Stimulated activated CD4-positive, alpha-beta T cell treated with anti-CD3 and anti-CD28 coated beads, Interleukin-4, amount 100 ng/mL, for 4 hours (primary cell): ENCODE measurements at places on chromosomes 1 and 21.
A peak's percentile ranks its signal among the peaks of the same experiment; 100 is the strongest.

GRCh38 chr1:166924823-166925541, 48.9 kb upstream of the TADA1 start:
- no peak for DNase-seq

GRCh38 chr1:177171536-177172123, 872 bp downstream of the BRINP2 start:
- no peak for DNase-seq

DNA sequence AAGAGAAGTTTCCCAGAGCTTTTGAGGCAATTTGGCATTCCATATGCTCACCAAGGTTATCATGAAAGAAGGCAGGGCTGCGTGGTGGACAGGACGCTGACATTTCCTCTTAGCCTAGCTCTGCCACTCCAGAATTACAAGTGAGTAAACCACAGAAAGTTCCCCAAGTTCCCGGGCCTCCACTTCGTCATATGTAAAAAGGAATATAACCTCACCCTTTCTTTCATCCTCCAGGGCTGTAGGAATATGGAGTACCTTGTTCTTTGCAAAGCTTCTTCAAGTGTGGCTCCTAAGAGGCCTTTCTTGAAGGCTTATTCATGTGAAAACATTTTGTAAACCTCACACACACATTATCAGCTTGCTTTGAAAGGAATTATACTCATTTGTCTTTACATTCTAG, 210.2 kb downstream of the GREM2 start:
- no peak for DNase-seq

DNA sequence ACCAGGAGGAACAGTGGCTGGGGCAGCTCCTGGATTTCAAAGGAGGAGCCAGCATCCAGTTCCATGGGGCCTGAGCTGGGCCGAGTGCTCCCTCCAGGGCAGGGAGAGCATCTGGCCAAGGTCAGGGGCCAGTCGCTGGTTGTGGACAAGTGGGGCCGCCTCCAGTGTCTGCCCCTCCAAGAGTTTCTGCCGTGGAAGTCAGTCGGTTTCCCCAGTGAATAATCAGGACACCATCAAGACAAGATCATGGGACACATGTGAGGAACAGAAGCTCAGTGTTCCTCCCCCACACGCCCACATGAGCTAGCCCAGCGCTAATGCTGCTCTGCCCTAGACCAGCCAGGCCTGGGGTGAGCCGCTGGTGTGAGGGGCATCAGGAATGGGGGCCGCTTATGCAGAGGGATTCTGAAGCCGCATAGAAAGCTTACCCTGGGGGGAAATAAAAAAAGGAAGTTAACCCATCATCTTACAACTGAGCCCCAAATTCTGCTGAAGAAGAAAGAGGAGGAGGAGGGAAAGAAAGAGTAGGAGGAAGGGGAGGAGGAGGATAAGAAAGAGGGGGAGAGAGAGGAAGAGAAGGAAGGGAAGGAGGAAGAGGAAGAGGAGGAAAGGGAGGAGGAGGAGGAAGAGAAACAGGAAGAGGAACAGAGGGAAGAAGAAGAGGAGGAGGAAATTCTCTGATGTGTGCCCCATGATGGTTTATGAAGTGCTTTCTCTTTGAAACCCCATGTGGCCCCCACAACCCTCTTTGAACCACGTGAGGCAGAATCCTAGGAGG, 198.4 kb downstream of the MATN1 start:
- no peak for DNase-seq

DNA sequence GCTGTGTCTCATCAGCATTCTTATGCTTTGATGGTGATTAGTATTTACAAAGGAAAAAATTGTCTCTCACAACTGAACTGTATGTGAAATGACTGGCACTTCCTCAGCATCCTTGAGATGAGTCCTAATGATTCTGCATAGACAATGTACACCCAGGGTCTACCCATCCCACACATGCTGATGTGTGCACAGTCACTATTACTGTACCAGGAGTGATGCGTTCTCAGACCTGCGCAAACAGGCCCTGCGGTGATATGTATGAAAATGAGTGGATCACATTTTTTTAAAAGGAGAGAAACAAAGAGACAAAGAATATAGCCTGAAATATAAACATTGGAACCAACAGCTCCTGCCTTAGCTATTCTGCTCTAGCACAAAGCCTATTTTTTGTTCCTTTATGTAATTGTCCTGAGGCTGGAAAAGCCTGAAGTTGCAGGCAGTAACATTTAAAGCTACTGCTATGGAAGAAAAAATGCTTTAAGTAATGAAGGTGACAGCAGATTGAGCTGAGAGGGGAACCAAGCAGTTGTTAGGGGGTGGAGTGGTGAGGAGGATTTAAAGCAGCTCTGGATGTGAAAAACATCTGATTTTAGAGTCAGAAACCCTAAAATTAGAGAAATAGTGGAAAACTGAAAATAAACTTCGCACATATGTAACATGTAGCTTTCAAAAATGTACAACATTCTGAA, 5.5 kb downstream of the RCAN1 start:
- no peak for DNase-seq

DNA sequence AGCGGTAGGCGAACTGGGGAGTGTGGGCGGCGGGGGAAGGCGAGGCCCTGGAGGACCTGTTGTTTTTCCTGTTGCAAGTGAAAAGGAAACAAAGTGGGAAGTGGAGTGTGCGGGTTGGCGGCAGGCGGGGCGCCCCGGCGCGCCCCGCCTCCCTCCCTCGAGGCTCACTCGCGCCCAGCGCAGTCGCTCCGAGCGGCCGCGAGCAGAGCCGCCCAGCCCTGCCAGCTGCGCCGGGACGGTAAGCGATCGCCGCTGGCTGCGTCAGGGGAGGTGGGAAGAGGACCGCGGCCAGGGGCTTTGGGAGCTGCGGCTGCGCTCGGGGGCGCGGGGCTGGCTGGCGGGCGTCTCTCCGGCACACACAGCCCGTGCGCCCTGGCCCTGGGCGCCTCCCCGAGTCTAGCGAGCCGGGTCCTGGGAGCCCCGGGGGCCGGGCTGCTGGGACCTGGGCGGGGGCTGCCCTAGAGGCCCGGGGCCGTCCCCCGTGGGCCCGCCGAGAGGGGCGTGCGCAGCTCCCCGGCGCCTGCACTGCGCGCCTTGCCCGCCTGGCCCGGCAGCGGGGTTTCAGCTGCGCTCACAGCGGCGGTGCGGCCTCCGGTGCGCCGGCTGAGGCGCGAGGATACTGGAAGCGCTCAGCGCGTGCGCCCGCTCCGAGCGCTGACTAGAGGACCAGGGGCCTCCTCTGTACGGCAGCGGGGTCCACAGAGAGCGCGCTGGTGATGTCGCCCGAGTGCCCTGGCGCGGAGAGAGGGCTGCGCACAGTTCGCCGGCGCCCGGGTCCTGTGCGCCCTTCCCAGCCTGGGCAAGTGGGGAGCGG, at the start of gene PIK3CD:
TSS of gene PIK3CD (plus strand) at position 167 of the 814 bp plus-strand sequence. CDS start 58,725 bp downstream, outside the sequence.
- peak; percentile 34 for DNase-seq

GRCh38 chr21:36338975-36339374, 19.0 kb downstream of the MORC3 start:
- DNase-seq: no peak

DNA sequence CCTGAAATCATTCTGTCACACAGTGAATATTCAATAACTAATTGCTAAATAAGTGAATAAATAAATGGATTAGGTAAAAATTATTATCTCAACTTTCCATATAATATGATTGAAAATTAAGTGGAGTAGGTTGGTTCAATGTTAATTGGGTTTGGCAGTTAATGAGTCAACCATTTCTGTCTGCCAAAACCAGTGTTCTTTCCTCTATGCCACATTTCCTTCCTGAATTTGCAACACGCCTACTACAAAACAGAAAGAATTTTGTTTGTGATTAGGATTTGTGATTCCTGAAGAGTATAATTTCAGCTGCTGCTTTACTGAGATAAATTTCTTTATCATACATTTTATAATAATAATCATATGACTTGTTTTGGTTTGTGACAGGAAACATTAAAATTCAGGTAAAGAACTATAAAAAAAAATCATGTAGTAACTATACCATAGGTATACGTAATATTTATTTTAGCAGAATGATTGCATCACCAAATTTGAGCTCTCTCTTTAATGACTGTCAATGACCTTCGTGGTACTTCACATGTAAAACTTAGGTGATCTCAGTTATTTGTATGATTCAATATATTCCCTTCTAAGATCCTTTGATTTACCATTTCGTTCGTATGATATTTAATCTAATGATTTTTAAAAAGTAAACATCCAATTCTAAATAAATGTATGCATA, 241.3 kb downstream of the KCNT2 start:
- DNase-seq: no peak

GRCh38 chr1:201466492-201466891, 2.5 kb downstream of the PHLDA3 start:
- DNase-seq: no peak

GRCh38 chr1:246689409-246690008, 34.7 kb upstream of the SCCPDH start:
- peak; percentile 19 for DNase-seq

DNA sequence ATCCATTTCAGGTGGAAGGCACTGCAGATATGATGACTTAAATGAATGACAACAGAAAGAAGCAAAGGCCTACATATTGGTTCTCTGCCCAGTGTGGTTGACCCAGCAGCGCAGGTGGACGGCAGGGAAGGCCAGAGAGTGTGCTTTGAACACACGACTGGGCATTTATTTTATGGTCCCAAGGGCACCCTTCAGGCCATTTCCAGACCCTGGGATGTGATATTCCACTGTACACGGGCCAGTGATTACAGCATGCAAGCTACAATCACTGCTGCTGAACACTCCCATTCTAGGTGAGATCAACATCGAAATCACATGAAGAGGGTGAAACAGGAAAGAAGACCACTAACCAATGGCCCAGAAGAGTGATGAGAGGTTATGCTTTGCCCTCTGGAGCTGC, 33.8 kb downstream of the PCNX2 start:
- DNase-seq: no peak

- no peak for DNase-seq
Measured at GRCh38 chr21:42132183-42132582, 61.1 kb downstream of the UMODL1 start.

- DNase-seq: no peak
Measured at GRCh38 chr21:45887120-45887611, 94.4 kb upstream of the COL6A1 start.

- DNase-seq: no peak
Measured at GRCh38 chr1:209086486-209087192, 496.9 kb upstream of the CAMK1G start.

DNA sequence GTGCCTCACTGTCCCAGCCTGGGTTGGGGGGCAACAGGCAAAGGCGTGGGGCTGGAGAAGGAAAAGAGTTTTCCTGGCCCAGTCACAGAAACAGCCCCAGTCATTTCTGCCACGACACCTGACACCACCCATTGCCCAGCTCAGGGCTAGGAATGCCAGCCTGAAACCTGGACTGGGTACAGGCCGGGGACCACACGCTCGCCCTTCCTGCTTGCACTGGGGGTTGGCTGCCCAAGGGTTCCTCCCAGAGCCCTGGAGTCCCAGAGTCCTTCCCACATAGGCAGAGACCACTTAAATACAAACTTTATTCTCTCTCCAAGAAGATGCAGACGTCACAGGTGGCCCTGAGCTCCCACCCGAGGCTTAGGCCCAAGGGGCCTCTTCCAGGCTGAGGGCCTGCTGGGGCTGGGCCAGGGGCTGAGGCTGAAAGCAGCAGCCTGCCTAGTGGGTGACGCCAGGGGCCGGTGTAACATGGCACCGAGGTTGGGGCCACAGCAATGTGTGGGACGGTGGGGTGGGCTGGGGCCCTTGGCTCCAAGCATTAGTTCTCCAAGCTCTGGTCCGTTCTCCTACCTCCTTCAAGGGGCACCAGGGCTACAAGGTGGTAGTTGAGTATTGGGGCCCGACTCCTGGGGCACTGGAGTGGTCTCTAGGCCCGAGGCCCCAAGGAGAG, 1.6 kb downstream of the TMEM52 start:
- DNase-seq: no peak

DNA sequence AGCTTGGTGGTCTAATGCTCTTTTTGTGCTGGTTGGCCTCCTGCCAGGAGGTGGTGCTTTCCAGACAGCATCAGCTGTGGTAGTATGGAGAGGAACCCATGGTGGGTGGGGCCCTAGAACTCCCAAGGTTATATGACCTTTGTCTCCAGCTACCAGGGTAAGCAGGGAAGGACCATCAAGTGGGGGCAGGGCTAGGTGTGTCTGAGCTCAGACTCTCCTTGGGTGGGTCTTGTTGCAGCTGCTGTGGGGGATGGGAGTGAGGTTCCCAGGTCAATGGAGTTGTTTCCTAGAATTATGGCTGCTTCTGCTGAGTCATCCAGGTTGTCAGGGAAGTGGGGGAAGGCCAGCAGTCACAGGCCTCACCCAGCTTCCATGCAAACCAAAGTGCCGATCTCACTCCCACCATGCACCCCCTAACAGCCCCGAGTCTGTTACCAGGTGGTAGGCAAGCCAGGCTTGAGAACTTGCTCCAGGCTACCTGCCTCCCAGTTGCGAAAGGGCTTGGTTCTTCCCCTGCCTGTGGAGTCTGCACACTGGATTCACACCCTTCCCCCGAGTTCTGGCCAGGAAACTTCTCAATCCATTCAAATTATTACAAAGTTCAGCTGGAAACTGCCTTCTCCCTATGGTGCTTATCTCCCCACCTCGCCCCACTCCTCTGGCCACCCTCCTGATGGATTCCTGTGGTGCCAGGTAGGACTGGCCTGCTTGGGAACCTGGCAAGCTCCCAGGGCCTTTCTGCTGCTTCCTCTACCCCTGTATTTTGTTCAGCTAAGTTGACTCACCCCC, 37.8 kb downstream of the DRAM2 start:
- no peak for DNase-seq

DNA sequence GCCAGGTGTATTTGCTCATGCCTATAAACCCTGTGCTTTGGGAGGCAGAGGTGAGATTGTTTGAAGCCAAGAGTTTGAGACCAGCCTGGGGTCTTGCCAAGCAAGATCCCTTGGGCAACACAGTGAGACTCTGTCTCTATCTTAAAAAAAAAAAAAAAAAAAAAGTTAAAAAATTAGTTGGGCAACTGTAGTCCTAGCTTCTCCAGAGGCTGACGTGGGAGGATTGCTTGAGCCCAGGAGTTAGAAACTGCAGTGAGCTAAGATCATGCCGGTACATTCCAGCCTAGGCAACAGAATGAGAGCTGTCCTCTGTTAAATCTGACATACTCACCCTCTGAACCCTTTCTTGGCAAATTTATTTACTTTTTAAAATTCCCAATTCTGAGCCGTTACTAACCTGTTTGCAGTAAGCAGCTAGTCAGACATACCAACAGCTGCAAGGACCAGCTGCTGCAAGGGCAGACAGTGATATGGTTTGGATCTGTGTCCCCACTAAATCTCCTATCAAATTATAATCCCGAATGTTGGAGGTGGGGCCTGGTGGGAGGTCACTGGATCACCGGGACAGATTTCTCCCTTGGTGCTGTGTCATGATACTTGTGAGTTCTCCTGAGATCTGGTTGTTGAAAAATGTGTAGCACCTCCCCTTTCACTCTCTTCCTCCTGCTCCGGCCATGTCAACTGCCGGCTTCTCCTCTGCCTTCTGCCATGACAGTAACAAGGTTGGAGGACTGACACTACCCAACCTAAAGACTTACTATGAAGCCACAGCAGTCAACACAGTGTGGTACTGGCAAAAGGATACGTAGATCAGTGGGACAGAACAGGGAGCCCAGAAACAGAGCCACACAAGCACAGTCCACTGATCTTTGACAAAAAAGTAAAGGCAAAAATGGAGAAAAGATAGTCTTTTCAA, 10.6 kb downstream of the PARP1 start:
- no peak for DNase-seq

- no peak for DNase-seq
Measured at GRCh38 chr1:55468142-55468795, 253.1 kb upstream of the USP24 start.
